ENCODE measurements at places on chromosomes 6 and 20. TPM values are rescaled to one million over a fixed set of nuclear protein-coding genes. Genes with fewer than 3 reads are reported as not detected.

The TNNC2 gene
- 6.7 TPM for total RNA-seq

The LY6G6C gene
- total RNA-seq, result not detected

The SSR1 gene
- 35.9 TPM for total RNA-seq

The EEF1A1 gene
- 22,843 TPM for total RNA-seq

The GSTA2 gene
- not detected for total RNA-seq

The CLVS2 gene
- total RNA-seq, result under 0.01 TPM

The CCDC28A gene
- 18.3 TPM for total RNA-seq

The CLPSL2 gene
- not detected for total RNA-seq
